Hippocampal formation (tissue), 2 donors: ENCODE measurements at places on chromosomes 7 and 10.
A peak's percentile ranks its signal among the peaks of the same experiment; 100 is the strongest.

GRCh38 chr10:79628988-79629954, 18.5 kb downstream of the SFTPA1 start:
- no peak for DNase-seq

DNA sequence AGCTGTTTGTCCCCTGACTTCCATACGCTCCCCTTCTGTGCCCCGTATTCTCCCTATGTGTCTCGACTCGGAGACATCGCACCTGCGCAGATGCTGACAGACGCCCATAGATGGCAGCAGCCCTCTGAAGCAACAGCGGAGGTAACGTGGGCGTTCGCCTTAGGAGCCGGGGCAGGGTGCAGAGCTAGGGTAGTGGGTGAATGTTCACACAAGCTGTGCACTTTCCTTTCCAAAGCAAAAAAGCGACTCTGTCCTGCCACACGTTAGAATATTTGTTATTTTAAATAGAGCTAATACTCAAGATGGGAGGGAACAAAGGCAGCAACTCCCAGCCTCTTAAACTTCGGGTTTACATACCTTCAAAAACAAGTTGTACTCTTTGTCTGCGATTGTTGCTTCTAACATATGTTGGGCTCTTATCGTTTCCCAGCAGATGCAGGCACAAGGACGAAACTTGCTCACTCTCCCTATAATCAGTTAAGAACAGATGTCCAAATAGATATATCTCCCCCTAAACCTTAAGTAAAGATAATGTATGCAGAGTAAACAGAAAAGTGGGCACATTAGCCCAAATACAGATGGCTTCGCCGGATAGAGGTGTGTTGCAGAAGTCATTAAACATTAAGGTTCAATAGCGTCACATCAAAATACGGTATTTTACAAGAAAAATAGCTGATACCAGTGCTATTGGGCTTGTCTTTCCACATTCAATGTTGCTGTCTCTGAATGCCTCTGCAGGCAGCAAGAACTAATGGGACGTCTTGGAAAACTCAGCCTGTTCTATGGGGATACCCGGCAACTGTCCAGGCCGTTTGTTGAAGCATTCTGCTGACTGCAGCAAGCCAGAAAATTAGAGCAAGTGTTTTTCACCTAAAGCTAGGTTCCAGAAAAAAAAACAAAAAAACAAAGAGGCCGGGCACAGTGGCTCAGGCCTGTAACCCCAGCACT, 340.3 kb upstream of the PRKCQ start:
- peak; percentile 82 for DNase-seq

DNA sequence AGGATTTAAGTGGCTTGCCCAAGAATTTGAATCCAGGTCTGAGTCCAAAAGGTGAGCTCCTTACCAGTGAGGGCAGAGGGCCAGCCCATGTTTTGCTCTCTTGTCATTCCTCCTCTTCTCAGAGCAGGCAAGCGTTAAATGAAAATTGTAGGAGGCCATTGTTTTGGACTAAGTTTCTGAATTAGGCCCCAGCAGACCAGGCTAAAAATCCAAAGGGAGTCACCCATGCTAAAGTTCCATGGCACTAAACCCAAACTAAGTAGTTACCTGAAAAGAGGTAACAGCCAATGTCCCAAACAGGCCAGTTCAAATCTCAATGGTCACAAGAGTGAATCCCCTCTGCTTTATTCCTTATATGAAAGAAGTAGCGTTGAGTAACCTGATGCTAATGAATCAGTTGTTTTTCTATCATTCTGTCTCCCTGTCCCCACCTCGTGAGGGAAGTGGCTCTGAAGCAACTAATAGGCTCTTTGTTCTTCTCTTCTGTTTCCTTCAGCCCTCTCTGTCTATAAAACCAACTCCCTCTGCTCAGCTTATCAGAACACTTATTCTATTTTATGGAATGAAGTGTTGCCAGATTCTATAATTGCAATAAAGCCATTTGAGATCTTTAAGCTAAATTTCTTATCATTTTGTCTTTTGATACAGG, 17.5 kb upstream of the CDH23 start:
- peak; percentile 56 for DNase-seq

DNA sequence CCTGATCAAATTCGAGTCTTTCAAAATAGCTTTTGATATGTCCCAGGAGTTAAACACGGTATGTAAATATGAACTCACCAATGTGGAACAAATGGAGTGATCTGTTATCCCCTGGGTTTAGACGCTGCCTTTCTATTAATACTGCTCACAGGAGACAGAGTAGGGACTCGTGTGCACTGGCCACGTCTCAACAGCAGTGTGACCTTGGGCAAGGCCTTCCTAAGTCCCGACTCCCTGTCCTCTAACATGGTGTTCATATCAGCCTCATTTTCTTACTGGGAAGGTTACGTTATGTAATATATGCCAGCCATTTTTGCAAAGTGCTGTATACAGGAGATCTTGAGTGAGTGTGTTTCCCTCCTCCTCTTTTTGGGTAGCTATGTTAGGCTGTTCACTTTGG, 1.8 kb downstream of the WDR37 start:
- no peak for DNase-seq

GRCh38 chr10:24502801-24503460, 220.8 kb downstream of the ARHGAP21 start:
- no peak for DNase-seq

DNA sequence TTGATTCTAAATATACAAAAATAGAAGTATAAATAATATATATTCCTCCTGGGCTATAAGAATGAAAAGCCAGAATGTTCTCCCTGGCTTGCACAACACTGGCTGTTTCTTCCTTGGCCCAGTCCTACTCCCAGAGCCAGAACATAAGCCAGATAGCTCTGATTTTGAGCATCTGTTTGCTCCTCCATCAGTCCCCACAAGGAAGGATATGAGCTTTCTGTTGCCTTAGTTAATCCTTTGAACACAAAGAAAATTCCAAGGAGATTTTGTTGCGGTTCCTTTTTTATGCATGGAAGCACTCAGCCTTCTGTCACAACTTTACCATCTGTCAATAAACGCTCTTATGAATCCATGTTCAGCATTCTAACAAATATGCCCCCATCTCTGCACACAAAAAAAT, 361.8 kb downstream of the IPMK start:
- no peak for DNase-seq

- no peak for DNase-seq
Observed at GRCh38 chr10:91816981-91817380, 18.8 kb downstream of the TNKS2 start.

- no peak for DNase-seq
Observed at GRCh38 chr10:436911-437665, 252.4 kb downstream of the DIP2C start.

- no peak for DNase-seq
Observed at GRCh38 chr10:87991946-87992345, 128.5 kb downstream of the PTEN start.

- no peak for DNase-seq
Observed at GRCh38 chr10:76301950-76302349, 870.5 kb downstream of the LRMDA start.

DNA sequence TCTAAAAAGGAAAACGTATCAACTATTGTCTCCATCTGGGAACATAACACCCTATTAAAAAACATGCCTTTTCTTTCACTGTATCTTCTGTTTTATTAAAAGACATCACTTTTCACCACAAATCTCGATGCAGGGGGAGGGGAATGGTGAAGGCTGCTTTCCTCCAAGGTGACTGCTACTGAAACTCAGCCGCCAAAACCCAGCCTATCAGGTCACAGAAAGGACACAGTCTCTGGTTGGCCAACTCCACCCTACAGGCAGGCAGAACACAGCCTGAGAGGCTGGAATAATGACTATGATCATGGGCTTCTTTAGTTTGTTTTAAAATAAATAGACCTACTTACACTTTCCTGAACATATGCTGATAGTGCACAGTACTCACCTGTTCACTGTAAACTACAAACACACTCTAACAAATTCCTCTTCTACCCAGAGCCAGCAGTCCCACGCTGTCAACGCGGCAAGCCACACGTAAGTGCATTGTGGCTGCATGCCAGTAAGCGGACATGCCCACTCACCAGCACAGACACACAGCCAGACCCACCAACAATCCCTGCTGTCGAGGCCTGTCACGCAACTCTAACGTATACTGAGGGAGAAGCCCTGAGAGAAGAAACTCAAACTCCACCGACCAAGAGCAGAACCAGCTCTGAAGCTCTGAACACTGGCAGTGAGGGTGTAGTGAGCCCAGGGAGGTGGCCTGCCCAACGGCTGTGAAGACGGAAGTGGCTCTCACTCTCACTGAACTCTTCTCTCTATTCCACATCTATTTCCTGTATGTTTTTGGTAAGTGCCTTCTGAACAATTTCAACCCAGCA, 41.8 kb downstream of the NCAPG2 start:
- DNase-seq = no peak

DNA sequence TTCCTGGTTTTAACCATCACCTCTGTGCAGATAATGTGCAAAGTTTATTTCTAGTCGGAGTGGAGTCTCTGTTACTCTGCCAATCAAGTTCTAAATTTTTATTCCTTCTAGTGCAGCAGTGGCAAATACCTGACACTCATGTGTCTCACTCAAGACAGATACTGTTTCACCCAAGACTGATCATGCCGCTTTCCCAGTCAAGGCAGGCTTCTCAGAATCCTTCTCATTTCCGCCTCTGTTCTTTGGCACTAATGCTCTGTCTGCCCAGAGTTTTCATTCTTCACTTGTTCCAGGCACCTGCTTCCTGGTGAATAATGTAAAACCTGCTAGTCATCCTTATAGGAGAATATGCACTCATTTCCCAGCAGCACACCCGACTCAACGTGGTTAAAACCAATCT, 24.7 kb downstream of the MET start:
- DNase-seq = no peak

- no peak for DNase-seq
Observed at GRCh38 chr10:19046679-19047078, 1.9 kb upstream of the MALRD1 start.

DNA sequence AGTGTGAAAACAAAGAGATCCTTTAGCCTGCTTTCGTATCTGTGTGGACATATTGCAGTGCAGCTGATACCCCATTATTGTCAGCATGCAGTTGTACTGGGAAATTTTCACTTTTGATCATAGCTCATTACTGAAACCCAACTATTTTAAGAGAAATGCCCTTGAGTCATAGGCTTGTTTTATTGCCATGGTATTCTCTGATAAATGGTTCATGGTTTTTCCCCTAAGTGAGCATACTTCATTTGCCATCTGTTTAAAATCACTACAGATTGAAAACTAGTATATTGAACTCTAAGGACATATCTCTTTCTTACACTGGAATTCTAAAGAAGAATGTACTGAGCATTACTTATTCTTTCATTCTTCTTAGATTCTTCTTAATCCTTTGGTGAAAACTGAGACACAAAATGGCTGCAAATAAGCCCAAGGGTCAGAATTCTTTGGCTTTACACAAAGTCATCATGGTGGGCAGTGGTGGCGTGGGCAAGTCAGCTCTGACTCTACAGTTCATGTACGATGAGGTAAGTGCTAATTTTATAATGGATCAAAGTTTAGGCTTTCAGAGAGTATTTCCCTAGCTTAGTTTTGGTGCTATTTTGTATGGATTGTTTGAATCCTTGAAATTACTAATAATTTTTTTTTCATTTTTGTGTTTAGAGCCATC, 63.0 kb downstream of the RALA start:
- DNase-seq = no peak

DNA sequence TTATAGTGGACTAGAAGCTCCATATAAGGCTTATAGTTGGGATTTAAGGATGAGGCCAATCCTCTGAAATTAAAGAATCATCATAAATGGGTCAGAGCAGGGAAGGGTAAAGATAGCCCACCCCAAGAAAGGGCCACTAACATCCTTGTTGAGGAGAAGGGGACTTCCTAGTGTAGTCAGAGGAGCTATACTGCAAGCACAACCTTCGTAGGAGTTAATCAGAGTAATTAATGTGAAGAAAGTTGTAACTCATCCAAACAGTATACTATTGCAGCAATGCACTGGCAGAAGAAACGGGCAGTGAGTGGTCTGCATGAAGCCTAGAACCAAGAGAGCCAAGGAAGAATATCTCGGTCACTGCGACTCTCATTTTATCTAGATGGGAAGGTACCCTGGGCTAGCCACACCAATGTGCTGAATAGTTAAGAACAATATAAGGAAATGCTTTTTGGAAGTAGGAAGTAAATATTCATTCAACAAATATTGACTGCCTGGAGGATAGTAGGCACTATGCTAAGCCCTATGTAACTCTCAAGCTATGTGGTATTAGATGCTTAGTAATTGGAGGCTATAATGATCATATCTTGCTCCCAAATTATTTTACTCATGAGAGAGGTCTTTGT, 13.3 kb downstream of the OTUD1 start:
- no peak for DNase-seq

- no peak for DNase-seq
Observed at GRCh38 chr10:52740913-52741675, 31.5 kb downstream of the MBL2 start.

GRCh38 chr10:119207713-119208552, 562 bp downstream of the GRK5 start:
- no peak for DNase-seq

DNA sequence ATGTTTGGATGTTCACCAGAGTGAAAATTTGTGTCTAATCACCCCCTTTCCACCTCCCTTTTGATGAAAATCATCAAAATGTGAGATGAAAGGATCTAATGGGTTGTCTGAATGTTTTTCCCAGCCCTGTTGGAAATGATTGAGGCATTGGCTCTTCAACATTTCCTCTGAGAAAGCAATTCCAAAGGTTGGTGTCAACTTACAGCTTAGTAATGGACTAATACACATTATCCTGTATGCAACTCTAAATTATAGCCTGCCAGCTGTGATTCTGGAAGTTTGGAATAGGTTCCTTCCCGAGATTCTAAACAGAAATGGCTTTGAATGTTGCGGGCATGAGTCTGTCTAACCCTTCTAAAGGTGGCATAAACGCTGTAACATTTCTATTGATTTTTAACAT, 152.9 kb downstream of the DYNC1I1 start:
- DNase-seq = no peak

GRCh38 chr10:98388101-98388655, 26.8 kb downstream of the PYROXD2 start:
- DNase-seq = no peak

DNA sequence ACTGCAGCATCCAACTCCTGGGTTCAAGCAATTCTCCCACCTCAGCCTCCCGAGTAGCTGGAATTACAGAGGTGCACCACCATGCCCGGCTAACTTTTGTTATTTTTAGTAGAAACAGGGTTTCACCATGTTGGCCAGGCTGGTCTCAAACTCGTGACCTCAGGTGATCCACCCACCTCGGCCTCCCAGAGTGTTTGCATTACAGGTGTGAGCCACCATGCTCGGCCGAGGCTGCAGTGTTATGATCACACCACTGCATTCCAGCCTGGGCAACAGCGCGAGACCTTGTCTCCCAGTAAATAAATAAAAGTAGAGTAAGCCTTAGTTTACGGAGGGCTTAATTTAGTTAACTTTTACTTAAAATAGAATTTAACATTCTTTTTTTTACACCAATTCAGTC, 23.7 kb upstream of the IGF2BP3 start:
- no peak for DNase-seq

DNA sequence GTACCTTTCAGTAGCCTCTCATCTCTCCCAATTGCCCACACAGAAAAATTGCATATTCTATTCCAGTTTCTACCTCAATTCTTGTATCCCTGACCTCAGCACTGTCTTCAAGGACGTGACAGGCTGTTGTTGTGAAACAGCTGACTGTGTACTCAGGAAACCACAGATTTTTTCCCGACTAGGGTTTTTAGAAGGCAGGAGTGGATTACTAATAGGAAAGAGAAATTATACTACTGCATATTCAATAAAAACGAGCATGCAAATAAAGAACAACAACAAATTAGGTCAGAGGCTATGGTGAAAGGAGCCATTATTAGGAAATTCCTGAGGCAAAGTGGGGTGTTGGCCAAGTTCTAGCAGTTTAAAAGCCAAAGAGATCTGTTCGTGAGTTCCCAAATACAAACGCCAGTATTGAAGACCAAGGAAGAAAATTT, 93.4 kb downstream of the DOCK4 start:
- peak; percentile 88 for DNase-seq
